CD4-positive, alpha-beta T cell treated with Interleukin-4 for 1 hour (primary cell): ENCODE measurements at places on chromosomes 12 and 14.

- DNase-seq = no peak
Measured at GRCh38 chr12:25404955-25405354, 148.1 kb downstream of the LMNTD1 start.

DNA sequence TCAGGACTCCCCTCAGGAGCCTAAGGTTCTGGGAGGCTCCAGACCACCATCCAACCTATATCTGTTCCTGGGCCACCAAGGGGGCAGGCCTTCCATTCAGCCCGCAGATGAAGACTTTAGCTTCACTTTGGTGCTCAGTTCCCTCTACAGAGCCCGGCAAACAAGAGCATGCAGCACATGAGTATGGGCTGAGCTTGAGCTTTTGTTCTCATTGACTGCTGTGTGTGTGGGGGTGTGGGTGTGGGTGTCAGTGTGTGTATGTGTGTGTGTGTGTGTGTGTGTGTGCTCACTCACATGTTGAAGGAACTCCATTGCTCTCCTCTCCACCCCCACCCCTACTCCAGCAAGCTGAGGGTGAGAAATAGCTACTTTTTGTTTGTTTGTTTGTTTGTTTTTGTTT is 219.1 kb downstream of the ZFP36L1 start:
- no peak for DNase-seq

- DNase-seq = no peak
Measured at GRCh38 chr12:6639151-6639801, 3.5 kb upstream of the LPAR5 start.

GRCh38 chr14:79016828-79017505 is 846.8 kb downstream of the NRXN3 start:
- DNase-seq = no peak

- DNase-seq = no peak
Measured at GRCh38 chr12:87642245-87642644, 387.0 kb downstream of the C12orf50 start.

- DNase-seq = no peak
Measured at GRCh38 chr12:85509081-85509856, 229.2 kb downstream of the ALX1 start.

- DNase-seq = no peak
Measured at GRCh38 chr14:64296561-64296960, 2.4 kb upstream of the ESR2 start.

DNA sequence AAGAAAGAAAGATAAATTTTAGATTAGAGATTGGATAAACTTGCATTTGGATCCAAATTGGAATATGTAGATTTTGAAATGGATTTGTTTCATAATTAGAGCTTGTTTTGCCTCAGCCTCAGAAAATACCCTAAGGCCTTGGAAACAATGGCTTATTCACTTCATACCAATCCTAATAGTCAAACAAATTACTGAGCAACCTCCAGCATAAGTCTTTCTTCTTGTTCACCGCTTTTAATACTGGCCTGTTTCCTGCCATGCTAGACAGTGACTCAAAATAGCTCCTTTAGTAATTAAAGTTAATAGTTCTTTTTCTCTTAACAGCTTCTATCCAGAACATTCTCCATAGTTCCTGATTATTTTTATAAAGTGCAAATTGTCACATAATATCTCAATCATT is 110.9 kb upstream of the DNM1L start:
- no peak for DNase-seq

GRCh38 chr14:88546621-88547385 is 8.0 kb downstream of the PTPN21 start:
- no peak for DNase-seq

DNA sequence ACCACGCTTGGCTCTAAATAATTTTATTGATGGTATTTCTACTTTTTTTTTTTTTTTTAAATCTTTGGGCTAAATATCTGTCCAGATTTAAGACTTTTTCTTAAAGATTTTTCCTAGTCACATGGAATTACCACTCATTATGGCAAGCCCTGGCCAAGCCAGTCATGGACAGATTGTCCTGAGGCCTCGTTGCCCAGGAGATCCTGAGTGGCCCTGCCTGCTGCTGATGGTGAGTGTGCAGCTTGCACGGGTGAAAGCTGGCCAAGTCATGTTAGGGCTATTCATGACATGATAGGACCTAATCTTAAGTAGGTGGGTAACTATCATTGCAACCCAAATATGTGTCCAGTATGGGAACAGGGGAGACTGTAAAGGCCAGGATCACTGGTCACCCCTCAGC is 27.8 kb downstream of the GUCY2C start:
- no peak for DNase-seq

GRCh38 chr12:99453836-99454538 is 193.6 kb upstream of the GARIN6 start:
- no peak for DNase-seq

- no peak for DNase-seq
Measured at GRCh38 chr14:101412739-101413138, 148.6 kb upstream of the DIO3 start.
